Neural progenitor cell (in vitro differentiated cells): ENCODE measurements at places on chromosomes 7 and 10.

GRCh38 chr7:156954941-156955340 lies 5.4 kb downstream of the NOM1 start:
- no peaks in the 10 kb centered on the region for H3K27me3 ChIP-seq
- H3K36me3 ChIP-seq: no peaks in the 10 kb centered on the region
- H3K27ac ChIP-seq: no peak overlapping the region
- no peak overlapping the region for H3K4me3 ChIP-seq
- DNase-seq: no peak

- H3K4me1 ChIP-seq: peaks cover 26% of the 10 kb centered on the region
- peak within 1 kb of the TSS; percentile 24 for H3K27ac ChIP-seq
- DNase-seq: peak; percentile 89
- no peaks in the 10 kb centered on the region for H3K36me3 ChIP-seq
- peak within 1 kb of the TSS; percentile 97 for H3K4me3 ChIP-seq
These were observed at the start of gene MACROH2A2 for GRCh38 chr10:70052462-70053217. Gene MACROH2A2 (plus strand): TSS chr10:70052846. CDS start chr10:70075659, 22,813 bp downstream.

DNA sequence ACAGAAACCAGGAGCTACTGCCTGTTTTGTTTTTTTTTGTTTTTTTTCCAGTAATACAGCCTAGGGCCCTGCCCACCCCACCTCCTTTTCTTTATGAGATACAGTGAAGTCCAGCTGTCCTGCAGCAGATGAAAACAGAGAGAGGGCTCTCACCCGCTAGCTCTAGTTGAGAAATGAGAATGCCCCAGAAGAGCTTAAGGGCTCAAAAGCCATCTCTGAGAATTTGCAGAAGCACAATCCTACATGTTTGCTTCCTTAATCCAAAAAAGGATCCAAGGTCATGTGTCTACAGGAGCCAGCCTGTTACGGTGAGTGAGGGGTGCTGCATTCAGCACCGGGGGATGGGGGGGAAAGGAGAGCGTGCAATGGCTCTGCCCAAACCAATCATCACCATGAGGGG lies 122.7 kb downstream of the KCNMA1 start:
- no peaks in the 10 kb centered on the region for H3K36me3 ChIP-seq
- no peak overlapping the region for H3K4me3 ChIP-seq
- no peak for DNase-seq
- no peak overlapping the region for H3K27ac ChIP-seq
- H3K4me1 ChIP-seq: peaks cover 33% of the 10 kb centered on the region
- H3K27me3 ChIP-seq: no peaks in the 10 kb centered on the region

- DNase-seq: no peak
- no peaks in the 10 kb centered on the region for H3K4me1 ChIP-seq
These were observed 241.4 kb downstream of the LRMDA start for GRCh38 chr10:75672842-75673241.

GRCh38 chr10:67666416-67667034 lies 29.5 kb downstream of the CTNNA3 start:
- no peak overlapping the region for H3K27ac ChIP-seq
- no peaks in the 10 kb centered on the region for H3K4me1 ChIP-seq
- H3K27me3 ChIP-seq: no peaks in the 10 kb centered on the region

DNA sequence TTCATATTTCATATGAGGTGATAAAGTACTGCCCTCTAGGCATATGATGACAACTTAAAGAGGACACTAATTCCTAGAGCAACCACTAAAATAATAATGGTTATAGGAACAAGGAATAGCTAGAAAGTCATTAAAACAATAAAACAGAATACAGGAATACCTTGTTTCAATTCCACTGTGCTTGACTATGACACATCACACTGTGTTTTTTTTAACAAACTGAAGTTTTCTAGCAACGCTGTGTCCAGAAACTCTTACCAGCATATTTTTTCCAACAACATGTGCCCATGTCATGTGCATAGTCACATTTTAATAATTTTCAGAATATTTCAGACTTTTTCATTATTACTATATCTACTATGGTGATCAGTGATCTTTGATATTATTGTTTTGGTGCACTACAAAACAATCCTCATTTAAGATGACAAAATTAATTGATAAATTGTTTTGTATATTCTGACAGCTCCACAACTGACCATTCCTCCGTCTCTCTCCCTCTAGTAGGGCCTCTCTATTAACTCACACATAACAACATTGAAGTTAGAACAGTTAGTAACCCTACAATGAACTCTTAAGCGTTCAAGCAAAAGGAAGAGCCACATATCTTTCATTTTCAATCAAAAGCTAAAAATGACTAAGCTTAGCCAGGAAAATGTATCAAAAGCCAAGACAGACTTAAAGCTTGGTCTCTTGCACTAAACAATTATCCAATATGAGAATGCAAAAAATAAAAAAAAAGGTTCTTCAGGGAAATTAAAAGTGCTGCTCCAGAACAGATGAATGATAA lies 85.8 kb downstream of the SNX13 start:
- H3K4me1 ChIP-seq: no peaks in the 10 kb centered on the region
- H3K27me3 ChIP-seq: no peaks in the 10 kb centered on the region
- no peak overlapping the region for H3K4me3 ChIP-seq
- DNase-seq: no peak

- H3K27ac ChIP-seq: no peak overlapping the region
- H3K4me3 ChIP-seq: no peak overlapping the region
- no peaks in the 10 kb centered on the region for H3K4me1 ChIP-seq
- DNase-seq: peak; percentile 83
- H3K36me3 ChIP-seq: peaks cover 4% of the 10 kb centered on the region
These were observed 55.9 kb downstream of the UPF2 start for GRCh38 chr10:11986593-11987216.

GRCh38 chr7:17312641-17313040 lies 14.2 kb downstream of the AHR start:
- no peak overlapping the region for H3K4me3 ChIP-seq
- DNase-seq: no peak
- no peaks in the 10 kb centered on the region for H3K36me3 ChIP-seq
- no peak overlapping the region for H3K27ac ChIP-seq
- no peaks in the 10 kb centered on the region for H3K27me3 ChIP-seq

- H3K27ac ChIP-seq: no peak within 1 kb of the TSS
- no peak within 1 kb of the TSS for H3K4me3 ChIP-seq
- no peak for DNase-seq
- H3K4me1 ChIP-seq: no peaks in the 10 kb centered on the region
- H3K36me3 ChIP-seq: no peaks in the 10 kb centered on the region
- no peaks in the 10 kb centered on the region for H3K27me3 ChIP-seq
These were observed at the start of gene STRA8 for GRCh38 chr7:135233570-135233969. Gene STRA8 (plus strand): TSS chr7:135233838. CDS start chr7:135240525, 6,687 bp downstream.

- no peaks in the 10 kb centered on the region for H3K4me1 ChIP-seq
- H3K4me3 ChIP-seq: no peak overlapping the region
- no peak overlapping the region for H3K27ac ChIP-seq
- H3K27me3 ChIP-seq: no peaks in the 10 kb centered on the region
- H3K36me3 ChIP-seq: no peaks in the 10 kb centered on the region
These were observed 500.1 kb downstream of the GATA3 start for GRCh38 chr10:8554574-8554973.

DNA sequence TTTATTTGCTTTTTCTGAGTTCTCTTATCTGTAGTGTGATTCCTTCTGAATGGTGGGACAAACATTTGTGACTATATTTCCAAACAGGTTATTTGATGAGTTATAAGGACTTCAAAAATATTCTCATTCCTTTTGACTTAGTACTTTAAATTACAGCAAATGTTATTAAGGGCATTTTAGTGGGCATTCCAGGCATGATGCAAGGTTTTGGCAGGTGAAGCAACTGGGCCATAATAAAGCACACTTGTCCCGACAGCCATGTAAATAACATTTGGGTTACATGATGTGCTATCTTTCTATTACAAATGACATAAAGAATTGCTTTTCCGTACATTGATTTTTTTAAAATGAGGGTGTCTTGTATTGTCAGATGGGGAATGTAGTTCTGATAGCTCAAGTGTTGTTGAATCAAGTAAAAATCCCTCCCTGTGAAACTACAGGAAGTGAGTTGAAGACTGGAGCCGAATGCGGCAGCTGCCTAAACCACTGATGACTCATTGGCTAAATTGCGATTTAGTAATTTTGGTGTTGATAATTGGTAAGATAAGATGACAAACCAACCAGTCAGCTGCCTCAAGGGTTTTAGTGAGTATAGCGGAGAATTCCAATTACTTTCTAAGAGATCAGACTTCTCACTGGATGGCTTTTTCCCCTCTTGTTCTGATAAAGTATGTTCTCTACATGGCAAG lies 231.3 kb upstream of the NPY start:
- DNase-seq: no peak
- no peak overlapping the region for H3K27ac ChIP-seq
- H3K4me3 ChIP-seq: no peak overlapping the region
- peaks cover 10% of the 10 kb centered on the region for H3K4me1 ChIP-seq
- H3K27me3 ChIP-seq: no peaks in the 10 kb centered on the region

GRCh38 chr10:110444004-110444337 lies 53.7 kb upstream of the DUSP5 start:
- no peaks in the 10 kb centered on the region for H3K36me3 ChIP-seq
- no peak overlapping the region for H3K4me3 ChIP-seq
- no peak for DNase-seq
- H3K27ac ChIP-seq: no peak overlapping the region
- no peaks in the 10 kb centered on the region for H3K27me3 ChIP-seq

DNA sequence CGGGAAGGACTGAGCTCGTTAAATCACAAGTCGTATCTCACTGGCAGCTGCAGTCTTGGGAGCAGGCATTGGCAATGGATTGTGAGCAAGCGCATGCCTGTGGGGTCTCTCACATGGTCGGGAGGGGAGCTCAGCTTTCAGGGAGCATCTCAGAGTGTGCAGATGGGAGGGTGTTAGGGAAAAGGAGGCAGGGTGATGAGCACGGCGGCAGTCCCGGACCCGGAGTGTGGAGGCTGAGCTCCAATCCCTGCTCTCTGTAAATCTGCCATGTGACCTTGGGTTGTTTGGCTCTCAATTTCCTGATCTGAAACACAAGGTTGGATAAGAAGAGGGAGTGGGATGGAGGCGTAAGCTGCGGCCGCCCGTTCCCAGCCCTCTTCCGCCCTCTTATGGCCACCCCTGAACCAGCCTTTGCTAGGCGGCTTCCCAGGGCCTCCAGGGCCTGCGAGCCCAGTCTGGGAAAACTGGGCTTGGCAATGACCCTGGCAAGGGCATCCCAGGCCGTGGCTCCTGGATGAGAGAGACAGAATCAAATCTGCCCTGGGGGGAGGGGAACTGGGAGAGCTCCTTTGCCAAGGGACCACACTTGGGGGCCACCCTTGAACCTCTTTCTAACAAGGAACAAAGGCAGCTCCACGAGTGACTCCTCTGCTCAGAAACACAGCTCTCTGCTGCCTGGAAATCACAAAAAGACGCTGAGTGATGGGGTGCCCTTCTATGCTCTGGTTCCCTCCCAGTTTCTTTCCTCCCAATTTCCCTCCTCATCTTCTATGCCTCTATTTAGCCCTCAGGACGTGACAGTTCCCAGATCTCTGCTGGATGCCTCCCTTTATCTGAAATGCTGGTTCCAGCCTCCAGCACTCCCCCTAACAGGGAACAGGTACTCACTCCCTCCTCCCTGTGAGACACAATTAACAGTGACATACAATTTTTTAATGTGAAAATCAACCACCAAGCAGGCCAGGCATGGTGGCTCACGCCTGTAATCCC lies 41.7 kb upstream of the LOXL4 start:
- H3K27me3 ChIP-seq: no peaks in the 10 kb centered on the region
- peaks cover 6% of the 10 kb centered on the region for H3K4me1 ChIP-seq
- peak overlapping the region; percentile 23 for H3K4me3 ChIP-seq
- H3K27ac ChIP-seq: no peak overlapping the region
- H3K36me3 ChIP-seq: no peaks in the 10 kb centered on the region

DNA sequence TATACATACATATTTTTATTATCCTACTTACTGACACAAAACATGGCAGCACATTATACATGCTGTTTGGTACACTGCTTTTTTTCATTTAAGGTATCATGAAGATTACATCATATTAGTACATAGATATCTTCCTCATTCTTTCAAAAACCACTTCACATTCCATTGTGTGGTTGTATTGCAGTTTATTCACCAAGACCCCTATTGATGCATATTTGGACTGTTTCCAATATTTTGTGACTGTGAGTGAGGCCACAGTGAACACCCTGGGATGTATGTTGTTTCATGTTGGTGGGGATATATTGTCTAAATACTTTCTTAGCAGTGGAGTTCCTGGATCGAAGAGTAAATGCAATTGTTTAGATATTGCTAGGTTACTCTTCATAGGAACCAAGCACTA lies 39.0 kb downstream of the TFAM start:
- no peaks in the 10 kb centered on the region for H3K27me3 ChIP-seq
- H3K4me1 ChIP-seq: no peaks in the 10 kb centered on the region
- no peak overlapping the region for H3K27ac ChIP-seq
- no peaks in the 10 kb centered on the region for H3K36me3 ChIP-seq
- no peak overlapping the region for H3K4me3 ChIP-seq
